ENCODE measurements at places on chromosomes 6 and 20. TPM values are rescaled to one million over a fixed set of nuclear protein-coding genes. Genes with fewer than 3 reads are reported as not detected.

GRCh38 chr20:7673841-7674240, 266.4 kb downstream of the HAO1 start:
- DNase-seq = no peak

DNA sequence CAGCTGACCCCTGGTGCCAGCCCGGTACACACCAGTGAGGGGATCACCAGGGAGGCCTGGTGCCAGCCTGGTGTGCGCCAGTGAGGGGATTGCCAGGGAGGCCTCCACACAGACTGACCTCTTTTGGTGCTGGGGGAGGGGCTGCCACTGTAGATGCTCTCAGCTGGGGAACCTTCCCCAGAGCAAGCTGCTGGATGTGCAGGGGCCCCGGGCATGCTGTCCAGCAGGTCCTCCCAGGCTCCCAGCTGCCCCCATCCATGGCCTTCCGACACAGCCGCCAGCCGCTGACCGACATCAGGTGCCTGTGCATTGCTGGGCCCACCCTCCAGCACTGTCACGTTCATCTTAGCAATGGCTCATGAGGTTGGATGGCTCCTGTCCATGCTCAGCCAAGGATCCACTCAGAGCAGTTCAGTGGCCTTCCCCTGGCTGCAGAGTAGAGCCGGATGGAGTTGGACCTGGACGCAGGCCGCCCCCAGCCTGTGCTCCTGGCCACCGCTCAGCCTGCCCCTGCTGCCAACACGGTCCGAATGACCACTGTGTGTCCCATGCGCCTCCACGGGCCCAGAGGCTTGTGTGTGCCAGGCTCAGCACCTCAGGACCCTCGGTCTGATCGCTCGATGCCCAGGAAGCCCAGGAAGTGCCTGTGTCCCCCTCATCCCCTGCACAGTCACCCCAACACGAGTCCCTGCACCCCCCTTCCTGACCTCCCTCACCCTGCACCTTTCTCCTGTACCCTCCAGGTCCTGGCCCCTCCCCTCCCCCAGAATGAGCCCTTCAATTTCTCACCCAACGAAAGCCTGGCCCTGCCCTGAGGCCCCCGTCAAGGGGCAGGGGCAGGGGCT, 95.7 kb downstream of the YTHDF1 start:
- no peak for DNase-seq

DNA sequence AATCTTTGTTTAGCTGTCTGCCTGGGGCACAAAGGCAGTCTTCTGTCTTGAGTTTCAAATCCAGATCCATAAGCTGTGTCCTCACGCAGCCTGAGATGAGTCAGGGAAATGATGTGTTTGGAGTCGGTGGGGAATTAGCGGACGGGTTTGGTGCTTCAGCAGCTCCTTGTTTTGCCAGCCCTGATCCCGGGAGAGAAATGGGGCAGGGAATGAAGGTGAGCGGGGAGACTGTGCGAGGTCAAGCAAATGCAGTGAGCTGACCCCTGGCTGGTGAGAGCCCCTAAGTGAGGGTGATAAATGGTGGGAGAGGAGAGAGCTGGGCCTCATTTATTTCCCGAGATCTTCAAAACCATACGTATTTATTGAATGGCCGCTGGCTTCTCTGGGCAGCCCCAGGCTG, 21.6 kb downstream of the DUSP22 start:
- DNase-seq = no peak

The ZNF391 gene
- total RNA-seq = 2.0 TPM

DNA sequence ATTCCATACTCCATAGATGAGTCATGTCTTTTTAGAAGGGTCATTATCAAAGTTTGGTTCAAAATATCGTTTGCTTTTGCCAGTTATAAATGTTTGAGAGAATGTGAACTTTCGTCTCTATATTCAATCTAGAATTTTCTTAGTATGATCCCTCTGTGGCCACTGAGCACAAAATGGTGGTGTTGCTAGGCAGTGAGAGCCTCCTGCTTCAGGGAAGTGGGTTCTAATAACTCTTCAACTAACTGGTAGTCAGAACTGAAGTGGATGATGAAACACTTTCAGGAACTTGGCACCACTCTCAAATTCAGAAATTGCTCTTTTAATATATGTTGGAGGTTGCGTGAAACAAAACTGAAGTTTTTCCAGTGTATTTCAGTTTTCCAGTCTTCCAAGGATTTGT, 125.0 kb upstream of the DOK5 start:
- no peak for DNase-seq

GRCh38 chr20:17768271-17768670, 68.5 kb downstream of the BANF2 start:
- no peak for DNase-seq

The RGS17 gene
- 0.65 TPM for total RNA-seq

GRCh38 chr6:17200395-17200794, 80.8 kb upstream of the RBM24 start:
- DNase-seq = no peak

DNA sequence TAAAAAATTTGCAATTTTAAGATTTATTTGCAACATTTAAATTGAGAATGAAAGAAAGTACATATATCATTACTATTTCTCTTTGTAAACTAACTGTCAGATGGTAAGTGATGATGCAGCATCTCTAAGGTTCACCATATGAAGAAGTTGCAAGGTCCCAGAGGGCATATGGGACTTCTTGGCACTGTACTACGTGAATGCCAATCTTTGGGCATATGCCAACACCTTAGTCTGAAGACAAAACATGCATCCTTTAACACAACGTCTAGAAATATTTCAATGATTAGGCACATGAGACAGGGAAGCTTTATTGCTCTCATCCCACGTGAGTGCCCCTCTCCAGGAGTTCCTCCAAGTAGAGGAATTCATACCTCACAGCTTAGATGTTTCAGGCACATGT, 66.8 kb downstream of the CDK19 start:
- no peak for DNase-seq

DNA sequence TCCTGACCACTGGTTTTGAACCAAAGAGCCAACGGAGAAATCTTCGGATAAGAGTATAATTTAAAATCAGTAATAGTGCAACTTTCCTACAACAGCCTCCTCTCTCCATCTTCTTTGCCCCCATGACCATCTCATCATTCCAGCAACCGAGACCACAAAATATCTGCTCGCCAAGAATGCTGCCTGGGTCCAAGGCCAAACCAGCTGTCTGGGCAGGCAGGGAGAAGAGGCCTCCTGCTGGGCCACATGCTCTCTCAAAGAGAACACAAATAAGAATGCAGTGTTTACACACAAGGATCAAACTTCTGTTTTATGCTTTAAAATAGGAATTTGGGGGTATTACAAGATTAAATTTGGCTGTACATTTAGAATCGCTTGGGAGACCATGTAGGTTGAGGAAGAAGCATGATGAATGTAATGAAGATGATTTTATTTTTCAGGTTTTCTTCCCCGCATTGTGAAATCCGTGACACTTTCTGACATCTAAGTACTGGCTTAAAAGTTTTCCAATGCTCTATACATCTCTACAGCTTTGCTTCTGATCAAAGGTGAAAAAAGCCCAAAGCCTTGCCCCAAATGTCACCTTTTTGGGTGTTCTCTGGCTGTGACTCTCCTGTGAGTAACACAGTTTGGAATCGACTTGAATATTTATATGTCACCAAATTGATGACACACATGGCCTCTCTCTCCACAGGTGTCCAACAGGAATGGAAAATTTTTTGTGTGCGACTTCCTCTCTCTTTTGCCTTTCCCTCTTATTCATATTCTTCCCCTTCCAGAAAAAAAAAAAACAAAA, 79.4 kb upstream of the PROKR2 start:
- DNase-seq = no peak

- DNase-seq = no peak
Observed at GRCh38 chr6:124368131-124368530, 564.5 kb downstream of the NKAIN2 start.

The PGM3 gene
- total RNA-seq = 50.8 TPM

- DNase-seq = no peak
Observed at GRCh38 chr20:60371384-60371783, 413.2 kb downstream of the CDH26 start.

GRCh38 chr20:13142143-13142542, 78.9 kb upstream of the ISM1 start:
- no peak for DNase-seq

The KCNK16 gene
- 7.9 TPM for total RNA-seq

The TMEM217 gene
- total RNA-seq = 0.40 TPM

The DCDC2 gene
- 26.7 TPM for total RNA-seq

- no peak for DNase-seq
Observed at GRCh38 chr6:70527071-70527737, 39.5 kb upstream of the SDHAF4 start.

DNA sequence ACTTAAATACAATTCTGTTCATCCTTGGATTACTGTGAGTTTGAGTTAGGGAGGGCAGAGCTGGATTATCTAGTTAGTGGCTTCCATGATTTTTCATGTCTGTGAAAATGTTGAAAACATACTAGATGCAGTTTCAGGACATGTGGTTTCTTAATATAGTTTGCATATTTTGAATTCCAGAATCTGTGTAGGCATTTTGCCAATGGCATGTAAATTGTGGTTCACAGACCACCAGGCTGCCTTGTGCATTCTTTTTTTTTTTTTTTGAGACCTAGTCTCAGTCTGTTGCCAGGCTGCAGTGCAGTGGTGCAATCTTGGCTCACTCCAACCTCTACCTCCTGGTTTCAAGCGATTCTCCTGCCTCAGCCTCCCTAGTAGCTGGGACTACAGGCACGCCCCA, 42.8 kb downstream of the CDC5L start:
- DNase-seq = no peak

DNA sequence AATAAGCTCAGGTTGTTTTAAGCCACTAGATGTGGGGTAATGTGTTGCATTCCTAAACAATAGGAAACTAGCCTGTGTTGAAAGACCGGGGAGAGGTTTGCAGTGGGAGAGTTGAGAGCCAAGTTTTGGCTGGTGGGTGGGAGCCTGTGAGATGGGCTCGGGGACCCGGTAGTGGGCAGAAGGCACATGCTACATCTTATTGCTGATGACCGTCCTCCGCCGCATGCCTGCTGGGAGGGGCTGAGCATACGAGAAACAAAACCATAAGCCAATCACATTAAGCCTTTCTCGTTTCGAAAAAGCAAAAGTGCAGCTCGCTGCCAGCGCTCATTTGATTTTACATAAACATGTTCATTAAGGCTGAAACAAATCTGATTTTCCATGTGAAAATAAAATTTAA, 57.4 kb upstream of the MPC1 start:
- no peak for DNase-seq

DNA sequence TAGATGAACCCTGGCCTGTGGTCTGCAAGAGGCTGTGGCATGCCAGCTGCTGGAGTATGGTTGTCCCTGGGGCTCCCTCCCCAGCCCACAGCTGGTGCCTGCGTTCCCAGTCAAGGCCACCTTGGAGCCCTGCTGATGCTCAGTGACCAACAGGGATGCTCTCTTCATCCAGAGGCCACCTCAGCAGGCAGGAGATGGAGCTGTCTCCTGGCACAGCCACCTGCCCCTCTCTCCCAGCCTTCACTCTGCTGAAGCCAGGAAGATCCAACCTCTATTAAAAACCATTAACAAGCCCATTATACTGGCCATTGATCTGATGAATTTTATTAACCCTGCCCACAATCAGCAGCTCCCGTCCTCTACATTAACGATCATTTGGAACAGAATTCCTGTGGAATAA, 40.4 kb downstream of the ADTRP start:
- DNase-seq = no peak

- no peak for DNase-seq
Observed at GRCh38 chr6:162683135-162683534, 44.4 kb downstream of the PRKN start.

- no peak for DNase-seq
Observed at GRCh38 chr6:112349636-112349934, 2.5 kb downstream of the RFPL4B start.

The HLA-DPB1 gene
- 13.0 TPM for total RNA-seq

All from pancreas (tissue), 10 donors.